Testis (tissue), 5 donors: ENCODE measurements at places on chromosomes 7 and 10. TPM values are rescaled to one million over a fixed set of nuclear protein-coding genes. Genes with fewer than 3 reads are reported as not detected.

DNA sequence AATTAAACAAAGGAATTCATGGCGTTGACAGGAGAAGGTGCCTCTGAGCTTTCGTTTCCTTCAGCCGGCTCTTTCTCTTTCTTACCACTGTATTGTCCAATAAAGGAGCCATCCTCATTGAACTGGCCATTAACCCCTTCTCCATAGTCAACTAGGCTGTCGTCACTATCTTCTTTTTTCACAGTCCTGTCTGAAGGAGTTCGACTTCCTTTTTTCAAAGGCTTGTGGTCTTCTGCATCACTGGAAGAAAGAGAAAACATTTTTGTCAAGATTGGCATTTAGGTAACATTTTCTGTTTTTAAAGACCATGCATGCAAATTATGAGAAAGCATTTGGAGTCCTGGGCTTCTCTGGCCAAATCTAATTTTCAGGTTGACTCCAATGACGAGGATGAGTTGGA, 19.7 kb upstream of the LAMB4 start:
- DNase-seq, result no peak

- no peak for DNase-seq
Measured at GRCh38 chr7:1586126-1586826, 16.4 kb upstream of the PSMG3 start.

The PDK4 gene
- total RNA-seq, result 32.8 TPM

GRCh38 chr7:136741941-136742340, 126.5 kb upstream of the CHRM2 start:
- no peak for DNase-seq

DNA sequence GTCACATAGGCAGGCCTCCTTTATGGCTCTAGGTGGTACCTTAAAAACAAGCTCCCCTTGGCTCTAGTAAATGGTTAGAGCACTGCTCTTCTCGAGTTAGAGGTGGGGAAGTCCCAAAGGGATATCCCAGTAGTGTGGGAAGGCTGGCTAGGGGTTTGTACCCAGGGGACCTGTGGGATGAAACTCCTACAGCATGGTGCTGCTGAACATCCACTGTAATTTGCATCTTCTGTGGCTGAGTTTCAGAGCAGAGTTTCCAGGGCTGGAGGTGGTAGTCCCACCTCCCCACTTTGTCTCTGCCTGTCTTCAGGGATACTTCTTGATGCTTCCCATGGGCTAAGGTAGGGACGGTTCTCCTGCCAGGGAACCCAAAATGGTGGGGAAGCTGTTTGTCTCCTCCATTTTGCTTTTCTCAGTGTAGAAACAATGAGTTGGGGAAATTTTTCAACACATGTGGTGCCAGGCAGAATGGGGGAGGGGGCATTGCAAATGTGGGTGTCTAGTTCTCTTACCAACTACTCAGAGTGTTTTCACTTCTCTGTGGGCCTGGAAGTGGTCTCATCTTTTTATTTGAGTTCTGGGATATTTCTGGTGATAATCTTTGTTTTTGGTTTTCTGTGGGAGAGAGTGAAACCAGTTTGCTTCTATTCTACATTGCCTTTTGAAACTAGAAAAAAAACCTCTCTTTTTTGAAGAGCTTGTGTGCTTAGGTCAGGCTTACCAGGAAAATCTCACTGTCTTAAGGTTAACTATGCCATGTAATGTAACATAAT, 36.3 kb downstream of the SCART1 start:
- no peak for DNase-seq

- peak; percentile 47 for DNase-seq
Measured at GRCh38 chr10:118953598-118954393, 75.7 kb upstream of the NANOS1 start.

- no peak for DNase-seq
Measured at GRCh38 chr7:7966141-7966734, 2.4 kb upstream of the GLCCI1 start.

GRCh38 chr7:28347475-28348318, 64.6 kb upstream of the CREB5 start:
- DNase-seq, result no peak

- no peak for DNase-seq
Measured at GRCh38 chr10:109593682-109594081, 329.6 kb downstream of the XPNPEP1 start.

DNA sequence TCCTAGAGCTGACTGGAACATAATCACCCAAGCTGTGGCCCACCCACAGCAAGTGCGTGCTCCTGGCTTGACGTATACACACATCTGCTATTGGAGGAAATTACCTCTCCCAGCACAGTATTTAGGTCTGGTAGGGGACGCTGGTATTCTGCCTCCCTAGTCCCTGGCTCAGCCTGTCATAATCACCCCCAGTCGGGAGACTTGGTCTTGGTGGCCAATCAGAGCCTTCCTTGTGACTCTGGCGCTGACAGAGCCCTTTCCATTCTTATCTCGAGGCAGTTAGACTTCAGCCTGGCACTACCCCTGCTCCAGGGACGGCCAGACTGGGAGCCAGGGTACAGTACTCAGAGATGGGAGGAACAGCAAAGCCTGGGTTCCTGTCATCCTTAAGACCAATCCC, 14.3 kb upstream of the PRKAG2 start:
- DNase-seq, result no peak

The OR6B1 gene
- 1.8 TPM for total RNA-seq

DNA sequence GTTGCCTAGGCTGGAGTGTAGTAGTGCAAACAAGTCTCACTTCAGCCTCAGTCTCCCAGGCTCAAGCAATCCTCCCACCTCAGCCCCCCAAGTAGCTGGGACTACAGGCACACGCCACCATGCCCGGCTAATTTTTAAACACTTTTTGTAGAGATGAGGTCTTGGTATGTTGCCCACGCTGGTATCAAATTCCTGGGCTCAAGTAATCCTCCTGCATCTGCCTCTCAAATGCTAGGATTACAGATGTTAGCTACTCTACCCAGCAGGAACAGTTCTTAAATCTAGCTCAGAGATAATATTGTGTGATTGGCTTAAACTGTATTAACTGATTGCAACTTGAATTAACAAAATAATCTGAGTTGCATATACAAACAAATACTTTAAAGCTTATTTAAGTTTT, 82.9 kb downstream of the CDK14 start:
- DNase-seq, result no peak

The SPDYE5 gene
- 1.4 TPM for total RNA-seq

DNA sequence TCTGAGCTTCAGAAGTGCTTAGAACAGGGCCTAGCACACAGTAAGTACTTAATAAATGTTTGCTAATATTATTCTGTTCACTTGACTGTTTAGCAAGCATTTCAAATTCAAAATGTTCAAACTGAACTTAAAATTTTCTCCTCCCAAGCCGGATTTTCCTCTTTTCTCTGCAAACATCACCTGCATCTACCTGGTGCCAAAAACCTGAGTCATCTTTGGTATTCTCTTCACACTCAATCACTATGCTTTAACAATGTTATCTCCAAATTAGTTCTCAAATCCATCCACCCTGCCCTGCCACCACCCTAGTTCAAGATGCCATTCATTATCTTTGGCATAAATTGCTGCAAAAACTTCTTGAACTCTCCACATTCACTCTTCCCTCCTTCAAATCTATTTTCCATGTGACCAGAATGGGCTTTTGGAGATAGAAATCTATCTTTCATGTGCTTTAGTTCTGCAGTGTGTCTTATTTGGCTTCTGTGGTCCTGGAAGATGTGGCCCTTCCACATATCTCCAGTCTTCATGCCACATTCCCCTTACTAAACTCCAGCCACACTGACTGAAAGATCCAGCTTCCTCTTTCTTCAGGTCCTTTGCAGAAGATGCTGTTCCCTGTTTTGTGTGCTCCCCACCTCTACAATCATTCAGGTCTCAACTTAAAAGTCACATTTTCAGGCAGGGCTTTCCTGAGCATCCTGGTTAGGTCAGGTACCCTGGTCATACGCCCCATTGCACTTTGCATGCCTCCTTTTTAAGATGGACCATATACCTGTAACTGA, 2.0 kb downstream of the GGCT start:
- DNase-seq, result no peak

- no peak for DNase-seq
Measured at GRCh38 chr10:29099001-29099400, 189.9 kb upstream of the LYZL1 start.

DNA sequence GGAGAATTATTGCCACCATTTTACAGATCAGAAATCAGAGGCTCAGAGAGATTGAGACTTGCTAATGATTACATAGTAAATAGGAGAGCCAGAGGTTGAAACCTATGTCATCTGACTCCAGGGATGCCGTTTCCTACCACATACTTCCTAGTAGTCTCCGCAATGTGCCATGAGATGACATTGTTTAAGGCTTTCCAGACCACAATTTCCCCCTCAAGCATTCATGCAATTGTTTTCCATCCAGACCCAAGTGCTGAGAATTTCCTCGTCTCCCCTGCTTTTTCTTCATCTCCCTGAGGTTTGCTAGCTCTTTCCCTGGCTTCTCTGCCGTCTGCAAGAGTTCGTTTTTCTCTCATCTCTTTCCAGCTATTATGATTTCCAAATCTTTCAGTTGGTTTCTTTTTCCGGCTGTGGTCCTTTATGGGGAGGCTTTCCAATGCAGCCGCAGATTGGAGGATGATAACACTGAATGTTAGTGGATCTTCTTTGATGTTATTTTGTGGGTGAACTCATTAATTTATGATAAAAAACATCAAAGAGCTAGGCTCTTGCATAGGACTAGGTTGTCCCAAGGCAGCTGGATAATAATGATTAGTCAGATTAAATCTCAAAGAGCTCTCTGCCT, 6.9 kb upstream of the GOLGA7B start:
- no peak for DNase-seq

- no peak for DNase-seq
Measured at GRCh38 chr7:141588912-141589311, 37.7 kb downstream of the AGK start.

- DNase-seq, result no peak
Measured at GRCh38 chr10:61486738-61487396, 33.7 kb upstream of the TMEM26 start.

DNA sequence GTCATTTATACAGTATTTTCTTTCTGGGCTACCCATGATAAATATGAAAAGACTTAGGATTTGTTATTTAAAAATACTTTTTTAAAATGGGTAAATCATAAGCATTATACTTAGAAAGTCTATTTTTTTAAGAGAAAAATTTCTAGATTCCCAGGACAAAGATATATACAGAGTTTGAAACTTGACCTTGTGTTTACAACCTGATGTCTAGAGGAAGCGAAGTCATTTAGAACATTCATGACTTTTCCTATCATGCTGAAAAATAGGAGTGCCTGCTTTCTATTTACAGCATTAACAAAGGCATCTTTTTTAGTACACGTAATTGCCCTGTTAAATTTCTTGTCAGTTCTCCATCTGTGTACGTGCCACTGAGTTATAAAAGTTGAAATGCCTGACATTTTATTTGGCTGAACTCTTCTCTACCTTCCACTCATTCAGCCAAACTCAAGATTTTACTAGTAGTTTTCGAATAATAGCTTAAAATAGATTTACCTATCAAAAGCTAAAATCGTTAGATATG, 23.0 kb downstream of the GNAT3 start:
- no peak for DNase-seq

DNA sequence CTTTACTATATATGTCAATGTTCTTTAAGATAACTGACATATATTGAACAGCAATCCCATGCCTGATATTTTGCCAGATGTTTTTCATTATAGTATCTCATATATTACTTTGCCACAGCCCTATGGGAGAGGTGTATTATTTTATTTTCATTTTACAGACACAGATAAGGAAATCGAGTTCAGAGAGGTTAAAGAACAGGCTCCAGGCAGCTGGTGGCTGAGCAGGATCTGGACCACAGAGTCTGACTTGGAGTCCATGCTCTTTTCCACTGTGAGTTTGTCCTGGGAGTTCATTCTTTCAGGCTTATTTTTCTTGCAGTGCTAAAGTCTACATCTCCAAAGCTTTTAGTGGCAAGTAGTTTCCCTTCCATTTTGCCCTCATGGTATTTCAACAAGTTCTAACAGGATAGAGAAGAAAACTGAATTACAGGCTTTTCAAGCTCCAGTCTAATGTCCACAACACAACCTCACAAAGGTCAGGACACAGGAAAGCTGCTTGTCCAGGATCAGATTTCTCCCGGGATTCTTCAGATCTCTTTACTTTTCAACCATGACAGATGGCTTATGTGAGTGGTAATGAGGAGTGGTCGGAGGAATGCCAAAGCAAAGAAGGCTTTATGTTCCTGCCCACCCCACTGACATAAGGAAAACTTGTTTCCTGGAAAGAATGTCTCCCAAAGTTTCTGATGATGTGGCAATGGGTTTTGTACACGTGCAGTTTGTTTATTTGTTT, 13.1 kb upstream of the SLC35B4 start:
- DNase-seq, result no peak

The ANKRD30A gene
- total RNA-seq, result 32.1 TPM
